HCT116 (cell line): ENCODE measurements at places on chromosomes 6 and 20.
A peak's percentile ranks its signal among the peaks of the same experiment; 100 is the strongest.

DNA sequence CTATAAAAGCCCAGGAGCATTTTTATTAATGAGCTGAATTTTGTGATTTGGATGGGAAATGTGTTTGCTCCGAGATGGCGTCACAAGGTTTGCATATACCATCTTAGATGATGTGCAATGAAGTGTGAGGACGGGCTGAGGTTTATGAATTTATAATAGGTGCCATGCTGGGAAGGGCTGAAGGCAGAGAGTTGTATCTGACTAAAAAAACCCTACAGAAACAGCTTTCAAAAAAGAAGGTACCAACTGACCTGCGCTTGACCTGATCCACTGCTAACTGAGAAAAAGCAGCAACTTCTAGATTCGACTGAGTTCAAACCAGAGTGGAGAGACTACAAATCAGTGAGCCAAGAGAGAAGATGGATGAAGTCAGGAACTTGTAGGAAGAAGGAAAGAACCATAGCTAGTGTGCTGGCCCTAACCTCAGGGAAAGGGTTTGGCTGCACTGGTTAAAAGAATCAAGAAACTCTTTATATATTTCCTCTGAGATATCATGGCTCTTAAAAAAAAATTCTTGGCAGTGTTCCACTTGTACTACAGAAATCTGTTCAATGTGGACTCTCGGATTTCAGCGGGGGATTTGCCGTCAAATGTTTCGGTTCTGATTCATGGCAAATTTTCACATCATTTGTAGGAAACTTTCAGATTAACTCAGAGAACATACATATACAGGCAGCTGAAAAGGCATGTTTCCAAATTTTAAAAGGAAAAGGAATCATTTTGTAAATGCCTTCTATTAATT lies 56.5 kb upstream of the HDGFL1 start:
- DNase-seq, result no peak

DNA sequence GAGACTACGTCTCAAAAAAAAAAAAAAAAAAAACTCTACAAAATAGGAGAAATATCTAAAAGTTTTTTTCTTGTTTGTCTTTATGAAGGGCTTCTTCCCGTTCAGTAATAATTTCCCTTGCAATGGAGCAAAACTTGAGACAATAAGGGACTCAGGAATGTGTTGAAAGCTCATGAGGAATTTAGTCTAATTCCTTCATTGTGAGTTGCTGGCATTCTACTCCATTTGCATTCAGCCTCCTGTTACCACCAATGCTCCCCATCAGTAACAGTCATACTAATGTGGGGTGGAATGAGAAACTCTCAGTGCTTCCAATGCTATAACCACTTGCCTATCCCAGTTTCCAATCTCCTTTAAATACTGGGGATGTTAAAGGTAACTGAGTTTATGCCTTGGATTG lies 576.7 kb upstream of the AGPAT4 start:
- DNase-seq, result no peak

GRCh38 chr6:106974999-106975737 lies 639 bp upstream of the CD24 start:
- no peak for DNase-seq

DNA sequence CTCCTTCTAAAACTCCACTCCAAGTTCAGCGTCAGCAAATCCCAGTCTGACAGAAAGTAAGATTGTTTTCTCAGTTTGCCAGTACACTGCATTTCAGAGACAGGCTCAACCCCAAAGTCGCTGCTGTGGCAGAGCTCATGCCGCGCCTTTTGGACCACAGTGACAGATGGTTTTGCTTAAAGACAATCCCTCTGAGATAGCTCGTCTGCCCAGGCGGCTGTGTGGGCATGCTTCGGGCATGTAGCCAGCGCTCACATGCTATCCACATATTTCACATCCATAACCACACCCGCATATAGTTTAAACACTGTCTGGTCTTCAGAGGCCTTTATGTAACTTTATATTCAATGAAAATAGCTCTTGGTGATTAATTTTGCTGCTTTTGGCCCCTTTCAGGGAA lies 14.7 kb upstream of the PXDC1 start:
- no peak for DNase-seq

DNA sequence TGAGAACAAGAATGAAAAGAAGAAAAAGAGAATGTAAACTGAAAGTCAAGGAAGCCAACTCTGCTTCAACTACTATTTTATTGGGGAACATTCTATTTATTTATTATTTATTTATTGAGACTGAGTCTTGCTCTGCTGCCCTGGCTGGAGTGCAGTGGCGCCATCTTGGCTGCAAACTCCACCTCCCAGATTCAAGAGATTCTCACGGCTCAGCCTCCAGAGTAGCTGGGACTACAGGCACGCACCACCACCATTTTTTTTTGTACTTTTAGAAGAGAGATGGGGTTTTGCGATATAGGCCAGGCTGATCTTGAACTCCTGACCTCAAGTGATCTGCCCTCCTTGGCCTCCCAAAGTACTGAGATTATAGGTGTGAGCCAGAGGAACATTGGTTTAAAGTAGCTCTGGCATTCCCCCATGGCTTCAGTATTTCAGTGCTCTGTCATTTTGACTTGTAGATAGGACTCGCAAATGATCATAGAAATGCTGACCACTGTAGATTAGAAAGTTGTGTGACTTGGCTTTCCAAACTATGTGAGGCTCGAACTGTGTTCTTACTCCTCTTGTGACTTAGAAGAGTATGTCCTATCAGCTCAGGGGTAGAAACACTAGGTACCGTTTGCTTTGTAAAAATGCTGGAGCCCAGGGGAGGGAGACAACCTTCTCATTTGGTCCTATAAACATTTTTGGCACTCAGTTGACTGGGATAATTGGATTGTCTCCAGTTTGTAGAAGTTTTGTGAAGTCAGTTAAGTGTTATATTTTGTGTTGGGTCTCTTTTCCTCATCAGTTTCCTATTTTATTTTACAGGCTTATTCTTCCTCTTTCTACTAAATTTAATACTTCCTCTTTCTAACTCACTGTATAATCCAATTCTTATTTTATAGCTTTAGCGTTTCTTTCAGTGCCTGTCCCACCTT lies 544.9 kb upstream of the CITED2 start:
- DNase-seq, result no peak

DNA sequence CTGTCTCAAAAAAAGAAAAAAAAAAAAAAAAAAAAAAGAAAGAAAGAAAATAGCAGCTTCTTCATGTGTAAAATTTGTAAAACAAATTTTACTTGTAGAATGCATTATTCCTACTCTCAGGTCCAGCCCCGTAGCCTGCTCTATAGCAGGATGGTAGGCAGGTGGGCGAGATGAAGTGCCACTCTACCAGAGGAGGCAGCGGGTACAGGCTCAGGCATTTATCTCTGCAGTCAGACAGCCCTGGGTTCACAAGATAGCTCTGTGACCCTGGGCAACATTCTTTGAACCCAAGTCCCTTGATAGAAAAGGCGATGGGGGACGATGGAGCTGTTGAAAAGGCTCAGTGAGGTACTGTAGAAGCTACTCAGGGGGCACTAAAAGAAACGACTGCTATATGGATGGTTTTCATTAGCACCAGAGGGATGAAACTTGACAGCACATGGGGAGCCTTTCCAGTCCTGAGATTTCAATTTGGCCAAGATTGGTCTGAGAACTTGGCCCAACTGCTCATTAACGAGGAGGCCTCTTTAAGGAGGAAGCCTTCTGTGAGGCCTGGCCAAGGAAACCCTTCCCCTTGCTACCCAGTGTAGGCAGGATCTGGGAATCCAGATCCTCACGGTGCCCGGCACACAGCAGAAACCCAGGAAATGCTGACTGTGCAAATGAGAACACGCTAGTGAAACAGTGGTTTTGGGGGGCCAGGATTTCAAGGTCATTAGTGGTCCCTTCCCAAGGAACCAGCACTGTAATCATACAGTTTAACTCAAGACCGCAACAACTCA lies 63.1 kb downstream of the MYH7B start:
- no peak for DNase-seq

GRCh38 chr6:21596145-21596948 lies 2.8 kb downstream of the SOX4 start:
- DNase-seq, result no peak

GRCh38 chr20:51583499-51583898 lies 41.0 kb upstream of the NFATC2 start:
- no peak for DNase-seq

- DNase-seq, result no peak
These were observed 5.6 kb downstream of the PCIF1 start for GRCh38 chr20:45940053-45940452.

DNA sequence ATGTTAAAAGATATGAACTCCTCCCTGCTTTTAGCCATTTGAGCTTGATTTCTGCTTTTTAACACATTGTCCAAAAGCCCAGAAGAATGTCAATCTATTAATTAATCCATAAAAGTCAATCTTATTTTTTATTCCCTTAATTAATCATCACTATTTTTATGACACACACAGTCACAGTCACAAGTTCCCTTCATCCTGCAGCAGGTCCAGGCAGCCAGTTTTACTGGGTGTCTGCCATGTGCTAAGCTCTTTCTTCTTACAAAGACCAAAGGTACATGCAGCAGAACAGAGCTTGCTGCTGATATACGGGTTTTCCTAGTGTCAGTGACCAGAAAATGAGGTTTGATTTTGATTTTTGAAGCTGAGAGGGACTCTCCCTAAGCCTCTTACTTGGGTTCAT lies 53.3 kb upstream of the SLC22A23 start:
- DNase-seq, result no peak

- DNase-seq, result no peak
These were observed 48.4 kb downstream of the CPXM1 start for GRCh38 chr20:2751878-2752566.

- no peak for DNase-seq
These were observed 257.5 kb upstream of the PMEPA1 start for GRCh38 chr20:57967364-57967763.

DNA sequence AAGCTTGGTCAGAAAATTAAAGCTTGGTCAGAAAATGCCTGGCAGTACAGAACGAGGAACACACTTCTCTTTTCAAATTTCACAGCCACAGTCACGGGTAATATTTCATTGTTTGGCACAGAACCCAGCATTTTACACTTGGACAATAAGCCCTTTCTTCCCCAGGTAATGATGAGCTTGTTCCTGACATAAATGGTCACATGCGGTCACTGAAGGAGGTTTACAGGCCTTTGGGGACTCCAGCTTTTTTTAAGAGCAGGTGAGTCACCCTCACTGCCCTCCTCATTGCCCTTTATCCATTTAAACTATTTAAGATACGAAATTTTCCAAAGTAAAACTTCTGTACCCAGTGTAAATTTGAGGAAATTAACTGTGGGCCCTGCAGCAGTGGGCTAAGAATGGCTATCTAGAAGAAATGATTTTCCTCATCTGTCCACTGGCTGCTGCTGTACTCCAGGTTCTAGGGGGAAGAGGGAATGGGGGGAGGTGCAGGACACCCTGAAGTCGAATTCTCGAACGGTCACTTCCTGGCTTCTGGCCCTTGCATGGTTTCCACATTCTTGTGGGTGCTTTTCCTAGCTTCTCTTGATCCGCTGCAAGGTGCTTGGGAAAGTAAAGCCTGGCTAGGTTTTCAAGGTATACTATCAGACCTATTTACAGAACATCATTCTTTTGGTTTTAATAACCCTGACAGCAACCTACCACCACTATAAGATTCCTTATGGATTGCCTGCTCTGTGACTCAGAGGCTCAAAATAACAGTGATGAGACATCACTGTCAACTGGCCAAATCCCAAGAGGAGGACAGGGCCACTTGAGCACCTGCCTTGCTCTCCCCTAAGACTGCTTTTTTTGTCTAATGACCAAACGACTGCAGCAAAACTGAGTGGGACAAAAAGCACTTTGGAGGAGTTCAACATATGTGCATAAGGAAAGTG lies 75.8 kb downstream of the PREP start:
- peak; percentile 94 for DNase-seq

DNA sequence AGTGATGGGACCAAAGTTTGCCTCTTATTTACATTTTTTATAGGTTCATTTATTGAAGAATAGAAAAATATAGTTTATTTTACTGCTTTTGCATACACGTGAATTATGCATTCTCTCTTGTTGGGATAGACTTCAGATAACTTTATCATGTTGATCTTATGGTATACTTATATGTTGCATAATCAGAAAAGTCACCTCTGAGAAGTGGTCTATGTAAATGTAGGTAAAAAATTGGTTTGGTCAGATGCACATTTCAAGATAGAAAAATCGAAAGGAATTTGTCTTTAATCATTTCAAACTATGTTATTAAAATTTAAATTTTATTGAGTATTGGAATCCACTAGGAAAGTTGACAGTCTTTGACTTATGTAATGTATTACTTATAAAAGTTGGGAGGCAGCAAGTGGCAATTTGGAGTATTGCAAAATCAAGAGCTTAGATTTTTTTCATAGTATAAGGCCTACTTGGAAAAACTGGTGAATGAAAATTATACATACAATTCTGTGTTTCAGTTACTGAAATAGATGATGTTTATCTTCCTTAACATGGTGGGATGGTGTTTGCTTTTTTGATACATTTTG lies 2.4 kb downstream of the PHF3 start:
- DNase-seq, result no peak

DNA sequence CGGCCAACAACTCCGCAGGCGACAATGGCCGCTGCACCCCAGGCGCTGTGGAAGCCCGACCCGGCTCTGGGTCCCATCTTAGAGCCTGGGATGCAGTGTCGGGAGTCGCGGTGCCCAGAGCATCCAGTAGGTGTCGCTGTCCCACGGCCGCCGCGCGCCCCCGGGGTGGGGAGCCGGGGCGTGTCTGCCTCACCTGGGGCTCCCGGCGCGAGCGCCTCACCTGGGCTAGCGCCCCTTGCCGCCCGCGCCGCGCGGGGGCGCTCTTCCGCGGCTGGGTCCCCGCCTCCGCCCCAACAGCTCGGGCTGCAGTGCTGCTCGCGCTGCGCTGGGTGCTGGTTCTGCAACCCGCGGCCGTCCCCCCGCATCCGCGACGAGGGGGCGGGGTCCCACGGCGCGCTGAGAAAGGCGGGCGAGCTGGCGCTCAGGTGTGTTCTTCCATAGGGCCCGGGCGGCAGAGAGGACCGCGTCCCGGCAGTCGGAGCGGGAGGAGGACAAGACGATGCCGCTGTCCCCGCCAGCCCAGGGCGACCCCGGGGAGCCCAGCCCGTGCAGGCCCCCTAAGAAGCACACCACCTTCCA lies at the start of gene CRYBG1:
Gene CRYBG1, plus strand, starts transcription at position 308 of the 579 bp plus-strand sequence. Its CDS starts 192 bp downstream, at position 500.
- peak; percentile 75 for DNase-seq

DNA sequence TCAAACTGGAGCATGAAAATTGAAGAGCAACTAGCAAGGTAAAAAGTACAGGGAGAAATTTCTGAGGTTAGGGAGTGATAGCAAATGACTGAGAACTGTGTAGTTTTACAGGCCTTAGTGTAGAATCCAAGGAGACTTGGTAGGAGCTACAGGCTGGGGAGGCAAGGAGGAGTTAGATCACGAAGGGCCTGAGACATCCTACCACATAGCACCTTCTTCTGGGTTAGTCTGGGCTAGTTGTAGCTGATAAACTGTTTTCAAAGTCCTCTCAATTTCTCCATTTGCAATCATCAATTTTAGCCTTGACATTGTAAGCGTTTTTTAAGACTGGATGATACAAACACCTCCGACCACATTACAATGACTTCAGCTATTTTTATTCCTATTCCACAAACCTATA lies 209.7 kb downstream of the TMEM200A start:
- DNase-seq, result no peak

- DNase-seq, result no peak
These were observed 172.1 kb upstream of the ID4 start for GRCh38 chr6:19664878-19665612.
